DMS153 (cell line): ENCODE measurements at places on chromosomes 11 and 22.

GRCh38 chr11:104096900-104097299 lies 60.5 kb downstream of the DDI1 start:
- DNase-seq, result no peak

DNA sequence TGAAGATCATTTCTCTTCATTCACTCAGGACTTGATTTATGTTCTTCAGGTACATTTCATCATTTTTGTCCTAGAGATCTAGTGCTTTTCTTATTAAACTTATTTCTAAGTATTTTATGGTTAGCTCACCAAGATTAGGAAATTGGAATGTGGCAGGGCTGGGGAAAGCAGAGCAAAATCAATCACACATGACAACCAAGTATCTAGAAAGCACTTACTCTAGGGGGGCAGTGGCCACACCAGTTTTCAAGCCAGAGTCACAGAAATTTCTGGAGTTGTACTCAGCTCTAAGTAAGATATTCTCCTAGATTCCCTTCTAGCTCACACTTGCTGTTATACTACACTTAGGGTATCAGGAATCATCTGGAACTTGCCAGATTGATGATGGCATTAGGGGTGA lies 33.3 kb upstream of the MYEOV start:
- DNase-seq, result no peak

DNA sequence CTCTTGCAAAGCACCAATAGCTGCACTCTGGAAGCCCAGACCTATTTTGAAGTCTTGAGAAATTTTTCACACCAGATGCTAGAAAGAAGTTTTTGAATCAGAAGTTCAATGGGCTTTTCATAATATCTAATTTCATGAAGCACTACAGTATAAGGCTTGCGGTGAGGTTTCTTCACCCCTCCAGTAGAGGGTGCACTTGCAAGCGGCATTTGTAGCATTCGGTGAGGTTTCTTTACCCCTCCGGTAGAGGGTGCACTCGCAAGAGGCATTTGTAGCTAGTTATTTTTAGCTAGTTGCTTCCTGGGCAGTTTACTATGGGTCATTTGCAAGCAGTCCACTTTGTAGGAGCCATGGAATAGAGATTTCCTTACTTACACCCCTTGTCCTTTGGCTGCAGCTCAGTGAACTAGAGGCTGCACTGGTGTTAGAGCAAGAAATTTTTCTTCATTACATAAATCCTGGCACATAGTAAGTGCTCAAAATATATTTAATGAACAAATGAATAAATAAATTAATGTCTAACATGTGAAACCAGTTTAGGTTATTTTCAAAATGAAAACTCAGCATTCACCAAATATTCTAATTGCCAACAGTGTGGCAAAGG lies 7.8 kb upstream of the NOX4 start:
- no peak for DNase-seq

DNA sequence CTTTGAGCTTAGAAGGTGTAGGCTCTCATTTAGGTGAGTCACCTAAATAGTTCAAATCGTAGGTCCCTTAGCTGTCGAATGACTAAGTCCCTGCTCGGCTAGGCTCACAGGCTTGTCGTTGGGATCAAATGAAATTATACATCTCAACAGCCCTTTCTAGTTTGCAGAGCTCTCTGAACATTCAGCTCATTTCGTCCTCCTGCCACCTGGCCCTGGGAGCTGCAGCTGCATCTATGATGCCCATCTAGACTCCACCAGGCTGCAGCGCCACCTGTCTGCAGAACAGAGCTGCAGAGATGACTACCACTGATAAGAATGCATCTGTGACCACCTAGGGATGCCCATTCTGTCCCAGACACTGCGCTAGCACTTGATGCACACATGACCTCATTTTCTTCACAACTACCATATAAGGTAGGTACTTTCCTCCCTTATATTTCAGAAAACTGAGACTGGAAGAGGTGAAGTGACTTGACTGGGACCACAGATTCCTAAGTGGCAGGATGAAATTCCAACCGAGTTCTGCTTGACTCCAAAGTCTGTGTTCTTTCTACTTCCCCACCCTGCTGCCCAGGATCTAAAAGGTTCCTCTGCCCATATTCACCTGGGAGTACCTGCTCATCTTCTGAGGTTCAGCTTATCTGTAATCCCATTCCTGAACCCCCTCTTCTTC lies 141.1 kb upstream of the NARS2 start:
- DNase-seq, result peak; percentile 73

- DNase-seq, result no peak
These were observed 4.4 kb downstream of the NCAM1 start for GRCh38 chr11:112965656-112966055.

GRCh38 chr11:77654770-77655434 lies 17.3 kb upstream of the CLNS1A start:
- DNase-seq, result no peak

GRCh38 chr22:19889951-19890350 lies 35.3 kb upstream of the GNB1L start:
- DNase-seq, result no peak

DNA sequence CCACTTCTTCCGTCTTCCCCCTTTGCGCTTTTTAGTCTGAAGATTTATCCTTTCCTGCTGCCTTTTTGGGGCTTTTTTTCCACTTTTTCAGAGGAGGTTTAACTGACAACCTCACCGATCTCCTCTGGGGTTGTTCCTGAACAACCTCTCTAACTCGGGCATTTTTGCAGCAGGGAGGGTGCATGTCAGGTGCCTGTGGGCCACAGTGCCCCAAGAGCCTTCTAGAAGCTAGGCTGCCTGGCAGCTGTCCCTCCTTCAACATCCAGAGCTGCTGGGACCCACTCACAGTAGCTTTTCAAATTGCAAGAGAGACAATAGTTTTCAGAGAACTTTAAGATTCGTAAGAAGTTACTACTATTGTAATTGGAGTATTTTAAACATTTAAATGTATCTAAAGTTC lies 1112.4 kb upstream of the CNTN5 start:
- DNase-seq, result no peak

DNA sequence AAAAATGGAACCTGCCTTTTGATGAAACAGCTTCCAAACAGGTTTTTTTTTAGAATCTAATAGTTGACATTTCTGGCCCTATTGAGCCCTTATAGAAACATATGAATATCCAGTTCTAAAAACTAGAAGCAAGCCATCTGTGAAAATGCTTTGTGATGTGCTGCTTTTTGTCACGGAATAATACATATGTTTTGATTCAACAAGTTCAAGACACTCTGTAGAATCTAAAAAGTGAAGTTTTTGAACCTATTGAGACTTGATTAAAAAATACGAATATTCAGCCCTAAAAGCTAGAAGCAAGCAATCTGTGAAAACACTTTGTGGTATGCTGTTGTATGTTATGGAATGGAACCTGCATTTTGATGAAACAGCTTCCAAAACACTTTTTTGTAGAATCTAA lies 106.7 kb upstream of the VPREB1 start:
- no peak for DNase-seq

GRCh38 chr11:26510164-26510563 lies 61.9 kb downstream of the MUC15 start:
- DNase-seq, result no peak

- DNase-seq, result no peak
These were observed 14.7 kb upstream of the ASRGL1 start for GRCh38 chr11:62322524-62322923.

DNA sequence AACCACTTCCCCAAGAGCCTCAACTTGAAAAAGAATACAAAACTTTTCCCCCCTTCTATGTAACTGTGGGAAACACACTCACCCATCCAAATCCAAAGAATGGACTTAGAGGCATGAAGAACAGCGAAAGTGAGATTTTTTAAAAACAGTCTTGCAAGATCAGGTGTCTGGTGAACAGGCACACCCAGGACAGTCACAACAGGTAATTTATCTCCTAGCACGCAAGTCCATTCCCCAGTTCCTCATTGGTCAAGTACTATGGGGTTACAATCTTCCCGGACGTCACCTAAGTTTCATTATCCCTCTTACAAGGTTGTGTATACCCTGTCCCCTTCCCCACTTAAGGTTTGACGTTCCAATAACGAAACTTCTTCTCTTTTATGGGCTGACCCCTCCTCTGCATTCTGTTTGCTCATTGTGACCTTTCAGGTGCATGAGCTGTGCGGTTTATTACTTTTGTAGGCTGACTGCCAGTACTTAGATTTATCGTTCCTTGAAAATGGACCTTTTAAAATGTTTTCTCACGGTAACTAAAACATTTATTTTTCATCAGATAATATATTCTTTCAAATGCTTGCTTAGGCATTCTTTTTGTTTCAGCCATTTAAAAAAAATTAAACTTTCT lies 1401.9 kb downstream of the FAM181B start:
- DNase-seq, result no peak

DNA sequence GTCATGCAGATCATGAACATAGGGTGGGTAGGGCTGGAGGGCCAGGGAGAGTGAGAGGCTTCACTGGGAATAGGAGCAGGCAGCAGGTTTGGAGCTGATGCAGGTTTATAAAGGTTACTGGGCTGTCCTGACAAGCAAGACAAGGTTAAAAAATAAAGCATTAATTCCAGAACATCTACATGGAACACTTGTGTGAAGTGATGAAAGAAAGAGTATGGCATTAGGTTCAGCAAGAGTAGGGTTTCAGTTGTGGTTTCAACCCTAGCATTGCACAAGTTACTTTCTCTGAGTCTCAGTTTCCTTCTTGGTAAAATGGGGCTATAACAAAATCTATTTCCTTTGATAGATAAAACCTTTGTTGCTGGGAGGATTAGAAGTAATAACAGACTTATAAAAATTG lies 114.6 kb upstream of the SESN3 start:
- no peak for DNase-seq

- DNase-seq, result no peak
These were observed 12.8 kb downstream of the SHANK2 start for GRCh38 chr11:71239581-71239980.

GRCh38 chr22:22759371-22759770 lies 115.0 kb downstream of the GGTLC2 start:
- DNase-seq, result no peak

DNA sequence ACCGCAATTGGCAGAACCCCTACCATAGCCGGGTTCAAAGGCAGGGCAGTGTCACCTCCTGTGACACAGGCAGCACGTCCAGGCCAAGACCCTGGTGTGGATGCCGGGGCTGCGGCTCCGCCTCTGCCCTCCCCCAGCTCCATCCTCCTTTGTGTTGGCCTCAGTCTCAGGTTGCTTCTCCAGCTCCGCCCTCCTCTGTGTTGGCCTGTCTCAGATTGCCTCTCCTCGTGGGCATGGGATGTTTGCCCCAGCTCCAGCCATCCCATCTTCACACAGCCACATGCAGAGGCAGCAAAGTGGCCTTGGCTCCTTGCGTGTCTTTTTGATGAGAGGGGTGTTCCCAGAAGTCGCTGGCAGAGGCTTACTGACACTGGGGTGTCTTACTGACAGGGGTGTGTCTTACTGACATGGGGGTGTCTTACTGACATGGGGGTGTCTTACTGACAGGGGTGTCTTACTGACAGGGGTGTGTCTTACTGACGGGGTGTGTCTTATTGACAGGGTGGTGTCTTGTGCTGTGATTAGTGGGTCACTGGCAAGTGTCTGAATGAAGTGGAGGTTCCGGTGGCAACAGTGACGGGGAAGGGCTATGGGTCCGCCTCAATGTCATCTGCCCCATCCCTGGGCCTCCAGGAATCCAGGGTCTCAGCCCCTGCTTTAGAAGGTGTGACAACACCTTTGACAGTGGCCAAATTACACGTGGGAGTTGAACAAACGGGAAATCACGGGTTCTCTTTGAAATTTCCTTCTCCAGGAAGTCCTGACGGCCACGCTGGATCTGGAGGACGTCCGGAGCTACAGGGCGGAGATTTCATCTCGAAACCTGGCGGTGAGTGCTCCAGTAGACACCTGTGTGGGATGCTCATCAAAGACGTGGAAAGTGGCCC lies 24.9 kb downstream of the NADSYN1 start:
- DNase-seq, result no peak
